Stimulated activated CD4-positive, alpha-beta T cell treated with anti-CD3 and anti-CD28 coated beads, TNF-alpha, amount 100 ng/mL, for 24 hours (primary cell): ENCODE measurements at places on chromosomes 11 and 22.

GRCh38 chr22:27993201-27993635 lies 74.2 kb upstream of the PITPNB start:
- no peak for DNase-seq

GRCh38 chr11:87092159-87092558 lies 54.4 kb downstream of the TMEM135 start:
- no peak for DNase-seq

DNA sequence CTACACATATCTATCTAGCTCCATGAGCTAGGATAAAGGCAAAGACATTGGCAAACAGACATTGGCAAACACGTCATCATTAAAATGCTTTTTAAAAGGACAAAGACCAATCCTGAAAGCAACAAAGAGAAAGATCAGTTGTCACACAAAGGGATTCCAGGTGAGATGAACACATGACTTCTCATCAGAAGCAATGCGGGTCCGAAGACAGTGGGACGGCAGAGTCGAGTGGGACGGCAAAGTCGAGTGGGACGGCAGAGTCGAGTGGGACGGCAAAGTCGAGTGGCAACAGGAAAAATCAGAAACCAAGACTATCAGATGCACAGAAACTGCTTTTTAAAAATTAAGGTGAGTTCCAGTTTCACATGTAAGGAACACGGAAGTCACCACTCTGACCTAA lies 609.5 kb downstream of the BRD1 start:
- no peak for DNase-seq

- no peak for DNase-seq
Measured at GRCh38 chr22:46119093-46119728, 31.1 kb upstream of the PPARA start.

GRCh38 chr11:106446955-106447354 lies 369.5 kb downstream of the AASDHPPT start:
- DNase-seq: no peak

- DNase-seq: no peak
Measured at GRCh38 chr11:63683133-63683991, 2.1 kb downstream of the RTN3 start.

- DNase-seq: no peak
Measured at GRCh38 chr11:120781486-120782120, 242.3 kb upstream of the TBCEL start.

- no peak for DNase-seq
Measured at GRCh38 chr22:17336061-17336460, 33.2 kb upstream of the CECR2 start.

DNA sequence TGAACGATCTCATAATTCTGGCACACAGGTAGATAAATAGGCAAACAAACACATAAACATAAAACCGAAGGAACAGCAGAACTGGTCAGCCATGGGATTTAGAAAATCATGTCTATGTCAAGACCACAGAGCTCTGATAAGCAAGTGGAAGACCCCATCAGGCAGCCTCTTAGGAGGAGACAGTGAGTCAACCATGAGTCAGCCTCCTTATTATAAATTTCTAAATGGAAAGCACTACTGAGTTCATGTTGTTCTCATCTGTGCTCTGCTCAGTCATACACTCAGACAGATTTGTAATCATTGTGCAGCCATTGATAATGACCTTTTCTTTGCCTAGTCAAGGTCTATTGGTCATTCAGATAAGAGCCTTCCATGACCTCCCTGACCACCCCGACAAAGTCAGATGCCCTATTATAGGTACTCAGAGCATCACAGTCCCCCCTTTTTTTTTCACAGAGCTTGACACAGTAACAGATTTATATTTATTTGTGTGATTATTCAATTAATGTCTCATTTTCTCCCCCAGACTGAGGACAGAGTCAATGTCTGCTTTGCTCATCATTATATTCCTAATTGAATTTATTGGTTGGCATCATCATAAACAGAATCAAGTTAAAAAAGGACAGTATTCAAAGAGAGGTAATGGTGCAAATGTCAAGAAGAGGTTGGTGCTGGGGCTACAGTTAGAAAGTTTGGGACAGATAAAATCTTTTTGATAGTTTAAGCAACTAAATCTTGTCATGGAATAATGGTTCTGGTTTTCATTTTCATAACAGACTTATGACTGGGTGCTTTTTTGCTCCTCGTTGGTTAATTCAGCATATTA lies 579.7 kb upstream of the CCDC90B start:
- DNase-seq: no peak

GRCh38 chr11:77233011-77233410 lies 68.5 kb downstream of the GDPD4 start:
- no peak for DNase-seq

DNA sequence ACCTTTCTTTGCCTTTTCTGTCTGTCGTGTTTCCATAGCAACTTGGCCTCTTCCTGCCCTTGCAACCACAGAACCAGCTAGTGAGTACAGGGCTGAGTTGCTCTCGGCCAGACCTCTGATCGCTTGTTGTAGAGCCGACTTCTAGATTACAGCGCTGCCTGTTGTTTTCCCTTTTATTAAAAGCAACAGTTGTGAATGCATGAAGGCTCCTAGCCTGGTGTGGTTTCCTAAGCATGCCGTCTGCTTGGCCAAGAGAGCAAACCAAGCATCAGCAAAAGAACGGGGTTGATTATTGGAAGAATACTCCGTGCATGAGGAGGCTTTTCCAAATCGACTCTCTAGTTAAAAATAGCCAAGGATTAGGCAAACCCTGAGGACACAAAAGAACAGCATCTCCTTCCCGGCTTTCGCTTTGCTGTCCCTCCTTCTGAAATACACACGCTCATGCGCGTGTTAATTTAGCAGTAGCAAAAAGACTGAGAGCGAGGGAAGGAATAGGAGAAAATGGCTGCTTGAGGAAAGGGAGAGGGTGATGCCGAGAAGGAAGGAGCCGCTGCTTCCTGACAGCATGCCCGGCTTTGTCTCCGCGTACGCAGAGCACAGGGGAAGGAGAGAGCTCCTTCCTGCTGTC lies 71.5 kb upstream of the TTC12 start:
- DNase-seq: peak; percentile 18

DNA sequence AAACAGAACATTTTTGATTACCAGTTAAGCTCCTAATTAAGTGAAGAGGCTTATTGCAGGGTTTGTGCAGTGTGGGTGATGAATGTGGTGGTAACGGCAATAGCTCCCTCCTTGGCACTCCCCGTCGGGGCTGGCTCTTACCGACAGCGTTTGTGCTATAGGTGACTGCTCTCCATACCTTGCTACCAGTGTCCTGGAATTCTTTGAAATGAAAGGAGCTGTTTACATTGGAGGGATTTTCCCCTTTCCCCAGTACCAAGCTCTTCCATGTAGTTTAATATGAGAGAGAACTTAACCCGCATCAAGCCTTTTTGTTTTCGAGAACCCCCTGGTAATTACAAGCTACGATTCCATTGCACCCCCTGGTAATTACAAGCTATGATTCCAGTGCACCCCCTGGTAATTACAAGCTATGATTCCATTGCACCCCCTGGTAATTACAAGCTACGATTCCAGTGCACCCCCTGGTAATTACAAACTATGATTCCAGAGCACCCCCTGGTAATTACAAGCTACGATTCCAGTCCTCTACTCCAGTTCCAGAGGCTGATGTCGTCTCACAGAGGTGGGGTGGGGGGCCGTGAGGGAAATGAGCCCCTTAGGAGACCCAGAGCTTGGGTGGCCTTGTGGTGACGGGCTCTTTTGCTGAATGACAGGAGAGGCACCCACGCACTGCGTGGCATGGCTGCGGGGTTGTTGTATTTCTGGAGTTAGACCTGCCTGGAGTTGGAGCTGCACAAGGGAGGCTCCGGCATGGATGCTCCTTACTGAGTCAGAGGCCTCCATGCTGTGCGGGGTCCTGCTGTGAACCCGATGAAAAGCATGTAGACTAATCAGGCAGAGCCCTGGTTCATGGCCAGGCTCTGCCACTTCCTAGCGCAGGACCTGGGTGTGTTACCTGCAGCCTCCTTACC lies 205.3 kb downstream of the TBC1D22A start:
- no peak for DNase-seq

GRCh38 chr11:19524171-19524671 lies 188.4 kb upstream of the NAV2 start:
- no peak for DNase-seq
